Pancreas (tissue), 10 donors: ENCODE measurements at places on chromosomes 2 and 18. TPM values are rescaled to one million over a fixed set of nuclear protein-coding genes. Genes with fewer than 3 reads are reported as not detected.

Gene KLHL14
- not detected for total RNA-seq

Gene CLEC4F
- not detected for total RNA-seq

Gene IL1R1
- total RNA-seq: 17.1 TPM

Gene ANKRD30BL
- total RNA-seq: not detected

Gene TMEM247
- total RNA-seq: not detected

Gene LHCGR
- not detected for total RNA-seq

DNA sequence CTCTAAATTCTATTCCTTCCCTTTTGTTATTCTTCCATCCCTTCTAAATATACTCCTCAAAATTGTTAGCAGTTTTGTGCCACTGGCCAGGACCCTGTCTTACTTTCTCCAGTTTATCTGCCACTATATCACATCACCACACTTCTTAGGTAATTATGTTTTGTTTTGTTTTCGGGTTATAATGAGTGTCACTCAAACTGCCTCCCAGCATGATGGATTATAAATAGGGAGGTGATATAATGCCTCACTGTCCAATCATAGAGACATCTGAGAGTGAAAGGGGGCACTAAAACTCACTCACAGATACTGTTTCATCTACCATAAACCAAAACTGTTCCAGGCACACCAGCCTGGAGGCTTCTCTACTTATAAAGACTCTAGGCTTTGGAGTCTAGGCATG is 3.5 kb downstream of the RSAD2 start:
- no peaks in the 10 kb centered on the region for H3K27me3 ChIP-seq
- H3K4me3 ChIP-seq: no peak overlapping the region
- no peaks in the 10 kb centered on the region for H3K4me1 ChIP-seq
- no peak overlapping the region for H3K27ac ChIP-seq

- H3K4me3 ChIP-seq: peak within 1 kb of the TSS; percentile 64
- H3K4me1 ChIP-seq: no peaks in the 10 kb centered on the region
- no peaks in the 10 kb centered on the region for H3K36me3 ChIP-seq
- no peak within 1 kb of the TSS for H3K27ac ChIP-seq
- DNase-seq: no peak
- H3K27me3 ChIP-seq: no peaks in the 10 kb centered on the region
These were observed at the start of gene SLC4A3 for GRCh38 chr2:219627103-219628100. TSS of gene SLC4A3 (plus strand) at chr2:219627630. CDS start at chr2:219627993, 363 bp downstream.

DNA sequence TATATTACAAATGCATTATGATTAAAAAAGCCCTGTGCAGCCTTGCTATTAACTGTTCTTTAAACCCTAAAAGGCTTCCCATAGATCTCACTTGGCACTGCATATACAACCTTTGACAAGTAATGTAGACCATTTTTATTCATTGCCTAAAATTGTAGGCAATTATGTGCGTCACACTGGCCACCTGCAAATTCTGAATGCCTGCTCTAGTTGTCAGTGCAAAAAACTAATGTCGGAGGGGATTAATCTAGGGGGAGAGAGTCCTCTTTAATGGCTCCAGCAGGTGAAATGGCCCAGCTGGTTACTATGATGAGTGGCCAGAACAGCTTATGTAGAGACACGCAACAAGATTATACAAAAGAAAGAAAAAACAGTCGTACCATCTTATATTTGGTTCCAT is 123.2 kb downstream of the OLA1 start:
- no peak for DNase-seq
- H3K36me3 ChIP-seq: no peaks in the 10 kb centered on the region
- no peaks in the 10 kb centered on the region for H3K4me1 ChIP-seq
- H3K4me3 ChIP-seq: no peak overlapping the region
- H3K27me3 ChIP-seq: no peaks in the 10 kb centered on the region
- H3K27ac ChIP-seq: no peak overlapping the region

DNA sequence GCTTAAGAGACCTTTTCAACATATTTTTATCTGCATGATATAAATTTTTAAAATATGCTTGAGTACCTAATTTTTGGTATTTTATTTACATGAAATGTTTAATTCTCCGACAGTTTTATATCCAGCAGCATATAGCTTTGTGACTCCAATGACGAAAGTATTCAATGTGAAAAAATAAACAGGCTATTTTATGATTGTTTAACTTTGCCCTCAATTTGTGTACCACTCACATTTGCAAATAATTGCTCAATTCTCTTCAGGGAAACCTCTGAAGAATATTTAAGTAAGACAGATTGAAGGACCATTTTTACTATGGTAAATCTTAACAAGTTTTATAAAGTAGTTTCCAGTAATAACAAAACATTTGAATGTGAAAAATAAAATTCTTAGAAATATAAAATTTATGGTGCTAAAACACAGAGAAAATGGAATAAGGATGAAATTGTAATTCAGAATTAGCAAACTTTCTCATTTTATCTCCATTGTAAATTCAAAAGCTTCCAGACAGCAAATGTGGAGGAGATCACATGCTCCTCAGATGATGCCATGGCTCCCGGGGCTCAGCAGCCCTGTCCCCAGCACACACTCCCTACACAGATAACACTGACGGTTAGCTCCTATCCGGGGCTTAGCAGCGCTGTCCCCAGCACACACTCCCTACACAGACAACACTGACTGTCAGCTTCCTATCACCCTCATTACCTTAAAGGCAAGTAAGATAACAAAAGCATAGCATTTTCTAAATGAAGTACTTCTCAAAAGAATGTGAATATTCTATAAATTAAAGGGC is 39.7 kb downstream of the SH3YL1 start:
- H3K4me3 ChIP-seq: no peak overlapping the region
- no peak for DNase-seq
- H3K4me1 ChIP-seq: no peaks in the 10 kb centered on the region
- no peak overlapping the region for H3K27ac ChIP-seq

- no peaks in the 10 kb centered on the region for H3K27me3 ChIP-seq
- H3K36me3 ChIP-seq: no peaks in the 10 kb centered on the region
- H3K4me3 ChIP-seq: no peak overlapping the region
- H3K4me1 ChIP-seq: no peaks in the 10 kb centered on the region
- DNase-seq: no peak
These were observed 123.0 kb upstream of the THUMPD2 start for GRCh38 chr2:39902103-39902502.

GRCh38 chr2:192128655-192129054 is 66.1 kb downstream of the TMEFF2 start:
- H3K27me3 ChIP-seq: no peaks in the 10 kb centered on the region
- H3K27ac ChIP-seq: no peak overlapping the region
- no peak overlapping the region for H3K4me3 ChIP-seq

- no peaks in the 10 kb centered on the region for H3K27me3 ChIP-seq
- no peaks in the 10 kb centered on the region for H3K4me1 ChIP-seq
- no peak for DNase-seq
- H3K36me3 ChIP-seq: no peaks in the 10 kb centered on the region
- H3K4me3 ChIP-seq: no peak overlapping the region
These were observed 67.7 kb downstream of the TAF4B start for GRCh38 chr18:26293982-26294381.

DNA sequence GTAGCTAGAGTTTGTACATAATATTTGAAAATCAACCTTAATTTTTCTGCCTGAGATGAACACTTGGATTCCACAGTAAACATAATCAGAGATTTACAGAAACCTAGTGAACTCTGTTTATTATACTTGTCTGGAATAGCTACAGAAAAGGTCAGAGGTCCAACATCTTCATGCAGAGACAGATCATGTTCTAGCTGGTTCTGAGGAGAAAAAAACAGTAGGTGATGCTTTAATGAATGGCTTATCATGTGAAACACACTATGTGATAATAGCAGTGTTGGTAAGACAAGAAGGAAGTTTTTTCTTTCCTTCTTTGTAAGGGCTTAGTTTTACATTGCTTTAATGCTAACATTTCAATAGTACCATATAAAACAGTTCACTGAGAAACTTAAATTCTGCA is 846.4 kb upstream of the ZEB2 start:
- no peaks in the 10 kb centered on the region for H3K36me3 ChIP-seq
- no peak overlapping the region for H3K27ac ChIP-seq
- no peak overlapping the region for H3K4me3 ChIP-seq
- no peaks in the 10 kb centered on the region for H3K4me1 ChIP-seq
- H3K27me3 ChIP-seq: no peaks in the 10 kb centered on the region

- no peaks in the 10 kb centered on the region for H3K27me3 ChIP-seq
- no peaks in the 10 kb centered on the region for H3K4me1 ChIP-seq
These were observed 286.6 kb downstream of the RIT2 start for GRCh38 chr18:42828881-42829280.

DNA sequence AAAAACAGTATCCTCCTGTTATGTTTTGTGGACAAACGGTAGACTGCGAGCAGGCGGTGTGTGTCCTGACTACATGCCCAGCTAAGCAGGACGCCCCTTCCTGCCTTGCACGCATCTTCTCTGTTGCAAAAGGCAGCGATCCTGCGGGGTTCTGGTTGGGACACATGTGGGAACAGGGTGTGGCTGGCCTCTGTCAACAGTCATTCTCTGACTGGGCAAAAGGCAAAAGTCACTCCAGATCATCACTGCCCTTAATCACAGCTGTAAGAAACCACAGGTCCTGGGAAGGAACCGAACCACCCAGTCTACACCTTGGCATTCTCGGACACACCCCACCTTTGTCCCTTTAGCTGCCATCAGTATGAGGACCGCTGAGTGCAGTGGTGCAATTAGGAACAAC is 44.3 kb upstream of the TMEM87B start:
- no peak overlapping the region for H3K27ac ChIP-seq
- no peaks in the 10 kb centered on the region for H3K27me3 ChIP-seq
- no peak for DNase-seq
- H3K4me1 ChIP-seq: no peaks in the 10 kb centered on the region
- peaks cover 7% of the 10 kb centered on the region for H3K36me3 ChIP-seq
- no peak overlapping the region for H3K4me3 ChIP-seq

- no peaks in the 10 kb centered on the region for H3K36me3 ChIP-seq
- H3K27ac ChIP-seq: no peak overlapping the region
- no peak overlapping the region for H3K4me3 ChIP-seq
- no peaks in the 10 kb centered on the region for H3K27me3 ChIP-seq
- H3K4me1 ChIP-seq: no peaks in the 10 kb centered on the region
These were observed 114.0 kb downstream of the ACAA2 start for GRCh38 chr18:49699303-49699702.

DNA sequence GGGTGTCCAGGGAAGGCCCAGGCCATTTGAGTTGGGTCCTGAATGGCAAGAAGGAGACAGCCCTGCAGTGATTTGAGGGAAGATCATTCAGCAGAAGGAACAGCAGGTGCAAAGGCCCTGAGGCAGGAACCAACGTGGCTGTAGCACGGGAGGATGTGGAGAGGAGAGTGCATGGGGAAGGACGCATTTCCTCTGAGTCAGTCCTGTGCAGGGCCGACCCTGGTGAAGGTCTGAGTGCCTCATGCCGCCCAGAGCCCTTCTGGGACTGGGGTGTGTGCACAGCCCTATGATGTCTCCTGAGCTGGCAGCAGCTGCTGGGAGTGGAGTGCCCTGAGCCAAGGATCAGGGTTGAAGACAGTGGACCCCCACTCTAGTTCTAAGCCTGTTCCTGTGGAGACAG is 17.9 kb upstream of the ARHGEF4 start:
- no peak overlapping the region for H3K4me3 ChIP-seq
- no peaks in the 10 kb centered on the region for H3K27me3 ChIP-seq
- H3K4me1 ChIP-seq: no peaks in the 10 kb centered on the region
- H3K27ac ChIP-seq: no peak overlapping the region
- no peaks in the 10 kb centered on the region for H3K36me3 ChIP-seq
